ENCODE measurements at places on chromosomes 4 and X.

GRCh38 chr4:40199179-40199670, 2.4 kb downstream of the RHOH start:
- DNase-seq = no peak

DNA sequence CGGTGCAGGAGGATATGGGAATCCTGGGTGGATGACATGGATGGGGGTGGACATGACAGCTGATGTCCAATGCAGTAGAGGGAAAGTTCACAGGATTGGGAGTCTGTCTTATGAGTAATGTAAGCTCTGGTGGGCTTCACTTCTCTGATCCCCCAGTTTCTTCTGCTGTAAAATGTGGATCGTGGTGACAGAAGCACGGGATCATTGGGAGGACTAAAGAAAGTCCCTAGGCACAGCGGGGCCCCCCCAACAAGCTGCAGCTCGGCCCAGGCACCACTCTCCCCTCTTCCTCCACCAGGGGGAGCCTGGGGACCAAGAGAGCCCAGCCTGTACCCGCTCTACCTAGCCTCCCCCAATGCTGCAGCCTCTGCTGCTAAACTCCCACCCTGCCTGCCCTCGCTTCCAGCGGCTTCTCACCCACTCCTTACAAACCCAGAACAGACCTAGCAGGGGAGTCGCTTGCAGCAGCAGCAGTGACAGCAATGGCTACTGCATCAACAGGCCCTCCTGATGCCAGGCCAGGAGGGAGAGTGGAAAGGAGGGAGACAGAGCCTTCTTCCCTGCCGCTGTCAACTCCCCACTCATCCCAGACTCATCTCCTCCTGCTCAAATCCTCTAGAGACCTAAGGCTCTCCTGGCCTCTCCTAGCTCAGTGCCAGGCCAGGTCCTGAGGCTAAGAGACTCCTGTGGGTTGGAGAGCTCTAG, 36.1 kb upstream of the IQSEC2 start:
- DNase-seq = peak; percentile 79

DNA sequence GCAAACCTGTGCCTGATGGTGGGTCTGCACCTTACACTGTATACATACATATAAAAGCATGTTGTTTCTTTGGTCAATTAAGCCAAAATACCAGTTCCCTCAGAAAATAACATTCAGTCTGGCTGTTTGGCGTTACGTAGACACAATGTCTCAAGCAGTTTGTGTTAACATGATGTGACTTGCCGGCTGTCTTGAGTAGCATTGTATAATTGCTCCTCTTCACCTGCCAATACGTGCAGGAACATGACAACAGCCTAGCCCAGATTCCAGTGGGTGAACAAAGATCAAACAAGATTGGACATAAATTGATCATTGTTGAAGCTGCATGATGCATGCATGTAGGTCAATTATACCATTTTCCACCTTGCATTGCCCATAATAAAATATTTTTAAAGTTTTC, 102.3 kb downstream of the F11 start:
- no peak for DNase-seq

- peak; percentile 70 for DNase-seq
Measured at GRCh38 chr4:168587411-168588125, 90.7 kb downstream of the PALLD start.

- no peak for DNase-seq
Measured at GRCh38 chr4:85166318-85166717, 199.8 kb upstream of the WDFY3 start.

- peak; percentile 89 for DNase-seq
Measured at GRCh38 chr4:108360754-108361445, 192.2 kb upstream of the LEF1 start.

- DNase-seq = no peak
Measured at GRCh38 chrX:132045456-132045855, 22.4 kb downstream of the STK26 start.

- DNase-seq = no peak
Measured at GRCh38 chr4:159937595-159937994, 834.7 kb downstream of the RAPGEF2 start.

DNA sequence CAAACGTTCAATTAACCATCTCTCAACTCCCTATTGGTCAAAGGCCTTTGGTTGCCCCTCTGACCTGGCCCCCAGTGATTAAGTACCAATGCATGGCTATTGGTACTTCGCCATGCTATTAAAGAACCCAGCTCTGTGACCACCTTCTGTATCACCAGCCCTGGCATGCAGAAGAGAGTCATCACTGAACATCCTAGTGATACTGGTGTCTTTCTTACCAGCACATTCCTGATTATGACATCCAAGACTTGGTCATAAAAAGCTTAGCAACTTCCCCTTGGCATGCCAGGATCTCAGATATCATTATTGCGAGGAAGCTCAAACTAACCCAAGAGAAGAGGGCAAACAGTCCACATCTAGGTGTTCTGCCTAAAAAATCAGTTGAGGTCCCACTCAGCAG, 122.3 kb upstream of the OTUD4 start:
- DNase-seq = no peak

GRCh38 chr4:126798214-126798613, 834.5 kb upstream of the INTU start:
- DNase-seq = no peak

DNA sequence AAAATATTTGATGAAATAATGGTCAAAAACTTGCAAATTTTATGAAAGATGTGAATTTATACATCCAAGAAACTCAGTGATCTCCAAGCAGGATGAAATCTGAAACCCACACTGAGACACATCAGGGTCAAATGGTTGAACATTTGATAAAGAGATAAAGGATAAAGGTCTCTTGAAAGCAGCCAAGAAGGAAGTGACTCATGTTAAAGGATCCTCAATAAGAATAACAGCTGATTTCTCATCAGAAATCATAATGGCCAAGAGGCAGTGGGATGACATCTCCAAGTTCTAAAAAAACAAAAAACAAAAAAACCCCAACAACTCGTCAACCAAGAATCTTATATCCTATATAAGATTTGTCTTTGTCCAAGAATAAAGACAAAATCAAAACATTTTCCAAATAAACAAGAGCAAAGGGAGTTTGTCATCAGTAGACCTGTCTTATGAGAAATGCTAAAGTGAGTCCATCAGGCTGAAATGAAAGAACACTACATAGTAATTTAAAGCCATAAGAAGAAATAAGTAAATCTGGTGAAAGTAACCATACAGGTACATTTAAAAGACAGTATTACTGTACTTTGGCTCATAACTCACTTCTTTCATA, 121.7 kb downstream of the PDS5A start:
- DNase-seq = peak; percentile 7

- DNase-seq = no peak
Measured at GRCh38 chrX:118723376-118723775, 4.0 kb upstream of the IL13RA1 start.

GRCh38 chr4:87884976-87885549, 52.3 kb downstream of the MEPE start:
- DNase-seq = no peak

DNA sequence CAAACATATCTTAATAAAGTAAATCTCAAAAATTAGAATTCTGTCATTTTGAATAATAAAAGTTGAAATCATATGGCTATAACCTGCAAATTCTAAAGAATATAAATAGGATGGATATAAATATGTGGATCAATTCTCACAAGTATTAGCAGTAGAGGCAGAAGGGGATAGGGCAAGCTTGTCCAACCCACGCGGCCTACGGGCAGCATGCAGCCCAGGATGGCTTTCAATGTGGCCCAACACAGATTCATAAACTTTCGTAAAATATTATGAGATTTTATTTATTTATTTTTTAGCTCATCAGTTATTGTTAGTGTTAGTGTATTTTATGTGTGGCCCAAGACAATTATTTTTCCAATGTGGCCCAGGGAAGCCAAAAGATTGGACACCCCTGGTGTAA, 41.4 kb downstream of the PPA2 start:
- DNase-seq = no peak

DNA sequence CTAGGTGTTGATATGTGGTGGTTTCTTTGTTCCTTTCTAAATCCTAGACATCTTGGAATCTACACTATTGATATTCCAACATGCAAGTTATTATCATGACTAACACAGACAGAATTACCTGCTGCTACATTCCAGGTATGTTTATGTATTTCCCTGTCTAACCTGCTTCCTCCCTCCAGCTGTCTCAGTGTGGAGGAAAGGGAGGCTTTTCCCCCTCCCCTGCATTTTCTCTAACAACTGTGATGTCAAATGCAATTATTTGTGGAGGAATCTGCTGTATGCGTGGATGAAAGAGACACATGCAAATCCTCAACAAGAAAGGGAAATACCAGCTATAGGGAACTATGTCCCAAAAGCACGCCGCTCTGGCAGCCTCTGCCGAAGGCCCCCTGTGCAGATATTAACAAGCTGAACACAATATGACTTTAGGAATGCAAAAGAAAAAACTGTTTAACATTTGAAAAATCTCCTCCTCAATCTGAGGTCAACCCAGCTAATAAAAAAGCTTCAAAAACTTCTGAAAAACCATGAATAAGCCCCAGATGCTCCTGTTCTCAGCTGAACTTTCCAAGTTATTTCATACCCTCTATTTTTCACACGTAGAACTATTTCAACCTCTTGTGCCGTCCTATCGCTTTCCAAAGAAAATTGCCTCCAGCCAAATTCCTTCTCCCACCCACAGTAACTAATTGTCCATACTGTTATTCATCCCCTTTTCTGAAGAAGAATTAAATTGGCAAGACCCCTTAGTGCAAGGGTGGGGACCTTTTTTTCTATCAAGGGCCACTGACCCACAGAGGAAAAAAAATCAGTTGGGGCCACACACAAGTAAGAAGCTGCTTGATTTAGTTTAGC, 225.1 kb upstream of the GPC4 start:
- peak; percentile 11 for DNase-seq

DNA sequence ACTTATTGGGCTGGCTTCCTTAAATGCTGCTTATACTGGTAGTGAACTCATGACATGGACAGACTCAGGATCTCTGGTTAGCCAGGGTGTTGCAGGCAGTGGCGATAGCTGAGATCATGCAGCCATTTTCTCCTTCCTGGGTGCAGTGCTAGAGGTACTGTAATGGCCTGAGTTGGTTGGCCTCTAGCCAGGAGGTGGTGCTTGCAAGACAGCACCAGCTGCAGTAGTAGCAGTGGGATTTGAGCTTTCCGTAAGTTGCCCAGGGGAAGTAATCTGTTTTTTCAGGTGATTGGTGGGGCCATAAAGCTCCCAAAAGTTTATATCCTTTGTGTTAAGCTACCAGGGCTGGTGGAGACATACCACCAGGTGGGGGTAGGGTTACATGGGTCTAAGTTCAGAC, 45.1 kb upstream of the AADAT start:
- DNase-seq = no peak

- no peak for DNase-seq
Measured at GRCh38 chr4:188960411-188961093, 821.3 kb downstream of the TRIML1 start.

- DNase-seq = no peak
Measured at GRCh38 chrX:123988423-123989111, 27.1 kb downstream of the STAG2 start.

DNA sequence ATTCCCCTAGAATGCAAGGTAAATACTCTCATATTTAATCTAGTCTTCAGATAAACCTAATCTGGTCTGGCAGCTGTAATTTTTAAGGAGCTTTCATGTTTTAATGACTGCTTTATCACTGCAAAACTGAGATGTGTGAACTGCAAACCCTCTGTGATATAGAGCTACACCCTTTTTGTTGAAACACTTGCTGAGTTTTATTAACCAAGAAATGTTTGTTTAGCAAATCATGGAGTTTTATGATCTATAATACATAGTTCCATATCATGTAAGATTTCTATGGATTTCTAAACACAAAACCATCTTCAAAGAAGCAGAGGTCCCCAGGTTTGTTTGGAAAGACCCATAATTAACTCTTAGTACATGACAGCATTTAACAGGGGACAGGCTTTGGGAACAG, 126.4 kb downstream of the BTC start:
- DNase-seq = no peak

DNA sequence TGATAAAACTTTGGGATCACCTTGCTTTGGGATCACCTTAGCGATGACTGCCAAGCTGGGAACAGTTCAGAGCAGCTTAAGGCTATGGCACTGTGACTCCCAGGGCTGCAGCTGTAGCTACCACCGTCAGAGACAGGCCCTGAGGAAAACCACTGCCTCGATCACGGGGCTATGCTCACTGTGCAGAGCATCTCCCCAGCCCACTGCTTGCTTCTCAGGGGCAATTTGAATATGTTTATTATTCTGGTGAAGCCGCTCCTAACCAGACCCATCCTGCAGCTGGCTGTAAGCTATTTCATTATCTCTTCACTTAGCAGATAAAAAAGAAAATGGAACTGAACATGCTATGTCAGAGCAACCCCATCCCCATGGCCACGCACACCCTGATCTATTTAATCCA, 328.5 kb downstream of the EVC2 start:
- no peak for DNase-seq

DNA sequence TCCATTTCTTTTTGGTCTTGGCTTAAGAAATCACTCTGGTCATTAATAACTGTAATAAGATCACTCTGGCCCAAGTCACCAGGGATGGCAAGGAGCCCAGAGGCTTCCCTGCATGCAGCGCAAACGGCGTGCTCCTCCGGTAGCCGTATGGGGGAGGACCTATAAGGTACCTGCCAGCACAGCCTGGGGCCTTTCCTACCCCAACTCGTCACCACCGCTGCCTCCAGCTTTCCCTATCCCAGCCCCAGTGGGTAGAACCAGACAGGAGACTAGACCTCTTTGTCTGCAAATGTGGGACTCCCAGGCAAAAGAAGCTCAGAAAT, 25.9 kb downstream of the HAND2 start:
- no peak for DNase-seq

DNA sequence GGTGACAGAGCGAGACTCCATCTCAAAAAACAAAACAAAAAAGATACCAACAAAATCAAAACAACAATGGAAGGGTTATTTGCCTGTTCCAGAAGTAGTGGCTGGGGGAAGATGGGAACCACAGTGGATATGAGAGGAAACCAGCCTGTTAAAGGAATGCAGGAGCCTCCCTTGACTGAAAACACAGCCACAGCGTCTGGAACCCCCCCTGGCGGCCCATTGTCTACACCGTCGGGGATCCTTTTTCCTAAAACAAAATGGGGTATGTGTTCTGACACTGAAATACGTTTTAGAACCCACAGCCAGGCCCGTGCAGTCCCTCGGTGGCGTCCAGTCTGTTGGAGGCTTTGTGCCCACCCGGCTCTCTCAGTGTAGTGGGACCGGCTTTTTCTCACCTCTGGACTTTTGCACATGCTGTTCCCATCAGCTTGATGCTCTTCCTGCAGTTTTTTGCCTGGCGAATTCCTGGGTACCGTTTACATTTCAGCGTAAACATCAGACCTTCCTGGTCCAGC, 19.6 kb downstream of the PIGG start:
- DNase-seq = no peak
